ENCODE measurements at places on chromosomes 12 and 14. TPM values are rescaled to one million over a fixed set of nuclear protein-coding genes. Genes with fewer than 3 reads are reported as not detected.

DNA sequence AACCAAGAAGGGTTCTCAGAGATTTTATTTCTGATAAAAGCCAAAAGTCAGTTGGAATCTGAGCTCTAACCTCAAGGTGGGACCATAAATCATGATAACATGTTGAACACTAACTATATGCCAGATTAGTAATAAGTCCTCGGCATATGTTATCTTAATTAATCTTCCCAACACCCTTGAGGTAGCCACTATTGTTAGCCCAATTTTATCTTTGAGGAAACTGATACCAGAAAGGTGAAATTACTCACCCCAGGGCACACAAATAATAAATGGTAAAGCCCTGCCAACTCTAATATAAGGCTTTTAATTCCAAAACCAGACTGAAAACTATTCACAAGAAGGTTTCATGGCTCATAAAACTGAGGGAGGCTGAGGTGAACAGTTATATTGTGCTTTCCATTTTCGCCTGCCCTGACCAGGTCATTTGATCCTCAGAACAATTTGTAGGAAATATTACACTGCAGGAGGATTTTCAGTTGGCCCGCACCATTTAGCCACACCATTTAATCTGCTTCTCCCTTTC, 16.1 kb upstream of the NUAK1 start:
- H3K4me1 ChIP-seq = no peaks in the 10 kb centered on the region
- no peaks in the 10 kb centered on the region for H3K27me3 ChIP-seq
- no peaks in the 10 kb centered on the region for H3K36me3 ChIP-seq

- H3K36me3 ChIP-seq = no peaks in the 10 kb centered on the region
- no peak overlapping the region for H3K4me3 ChIP-seq
- no peaks in the 10 kb centered on the region for H3K27me3 ChIP-seq
- peak overlapping the region; percentile 73 for H3K27ac ChIP-seq
- peaks cover 22% of the 10 kb centered on the region for H3K4me1 ChIP-seq
Observed at GRCh38 chr14:105075379-105076295, 10.4 kb upstream of the GPR132 start.

GRCh38 chr14:50770586-50770985, 60.4 kb downstream of the NIN start:
- no peak for DNase-seq
- no peaks in the 10 kb centered on the region for H3K4me1 ChIP-seq
- H3K4me3 ChIP-seq = no peak overlapping the region
- H3K27ac ChIP-seq = no peak overlapping the region

DNA sequence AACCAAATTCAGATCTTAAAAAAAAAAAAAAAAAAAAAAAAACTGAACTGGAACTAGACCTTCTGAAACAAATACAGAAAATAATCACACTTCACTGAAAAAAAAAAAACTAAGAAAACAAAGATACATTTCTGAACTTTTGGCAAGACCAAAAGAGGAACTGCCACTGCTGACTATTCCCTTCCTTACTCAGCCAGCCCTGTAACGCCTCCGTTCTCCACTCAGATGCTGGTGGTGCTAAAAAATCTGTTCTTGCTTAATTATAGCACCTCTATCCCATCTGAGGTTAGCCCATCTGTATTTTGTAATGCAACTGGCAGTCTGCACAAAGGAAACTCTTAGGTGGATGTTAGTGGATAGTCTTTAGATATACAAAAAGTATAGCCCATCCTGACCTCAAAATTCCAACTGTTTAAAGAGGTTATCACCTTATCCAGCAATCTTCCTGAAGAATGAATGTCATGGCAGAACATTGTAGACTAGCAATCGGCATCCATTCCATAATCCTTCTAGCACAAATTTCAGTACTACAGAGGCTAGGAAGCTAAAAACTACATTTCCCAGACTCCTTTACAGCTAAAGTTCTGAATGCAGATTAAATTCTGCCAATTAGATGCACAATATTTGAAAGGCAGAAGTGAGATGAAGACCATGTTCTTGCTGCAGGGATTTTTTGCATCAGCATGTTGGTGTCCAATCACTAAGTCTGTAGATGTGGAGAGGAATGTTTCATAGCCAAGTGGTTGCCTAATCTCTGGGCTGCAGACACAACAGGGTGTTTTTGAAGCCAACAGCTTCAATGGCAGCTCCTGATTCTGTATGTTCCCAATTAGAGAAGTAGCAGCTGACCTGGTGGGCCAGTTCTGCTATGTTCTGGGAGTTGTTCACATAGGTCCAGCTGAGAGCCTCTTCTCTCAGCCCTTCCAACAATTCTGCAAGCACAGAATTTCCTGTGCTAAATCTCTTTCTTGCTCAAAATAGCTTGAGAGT, 5.7 kb downstream of the MAP3K9 start:
- peaks cover 20% of the 10 kb centered on the region for H3K27me3 ChIP-seq
- no peaks in the 10 kb centered on the region for H3K36me3 ChIP-seq
- DNase-seq = no peak
- no peaks in the 10 kb centered on the region for H3K4me1 ChIP-seq
- no peak overlapping the region for H3K27ac ChIP-seq

DNA sequence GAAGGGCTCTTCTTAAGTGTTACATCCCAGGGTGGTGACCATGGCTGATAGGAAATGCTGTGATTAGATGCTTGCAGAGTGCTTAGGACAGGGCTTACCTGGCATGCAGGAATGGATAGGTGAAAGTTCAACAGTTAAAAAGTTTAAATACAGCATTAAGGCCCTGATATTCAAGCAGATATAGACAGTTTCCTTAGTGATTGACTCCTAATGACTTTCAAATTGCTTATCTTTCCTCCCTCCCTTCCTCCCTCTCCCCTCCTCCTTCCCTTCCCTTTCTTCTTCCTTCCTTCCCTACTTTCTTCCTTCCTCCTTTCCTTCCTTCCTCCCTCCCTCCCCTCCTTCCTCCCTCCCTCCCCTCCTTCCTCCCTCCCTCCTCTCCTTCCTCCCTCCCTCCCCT, 244.6 kb upstream of the NOS1 start:
- no peaks in the 10 kb centered on the region for H3K36me3 ChIP-seq
- no peak overlapping the region for H3K4me3 ChIP-seq
- DNase-seq = no peak

DNA sequence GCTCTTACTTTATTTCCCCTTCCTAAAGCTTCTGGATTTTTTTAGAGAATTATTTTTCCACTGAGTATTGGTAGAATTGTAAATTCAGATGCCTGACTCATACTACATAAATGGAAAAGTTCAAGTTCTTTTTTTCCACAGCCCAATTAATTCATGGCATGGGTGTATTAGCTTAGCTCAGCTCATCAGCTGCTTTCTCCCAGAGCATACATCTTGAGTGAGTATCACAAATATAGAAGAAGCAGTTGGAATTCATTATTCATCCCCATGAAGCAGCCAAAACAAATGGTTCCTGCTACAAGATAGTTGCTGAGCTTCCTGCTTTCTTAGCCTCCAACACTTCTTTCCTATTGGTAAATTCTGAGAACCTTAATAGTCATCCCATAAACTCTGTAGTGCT, 105.1 kb downstream of the C12orf50 start:
- no peaks in the 10 kb centered on the region for H3K36me3 ChIP-seq
- H3K4me3 ChIP-seq = no peak overlapping the region
- no peaks in the 10 kb centered on the region for H3K27me3 ChIP-seq
- no peak overlapping the region for H3K27ac ChIP-seq

DNA sequence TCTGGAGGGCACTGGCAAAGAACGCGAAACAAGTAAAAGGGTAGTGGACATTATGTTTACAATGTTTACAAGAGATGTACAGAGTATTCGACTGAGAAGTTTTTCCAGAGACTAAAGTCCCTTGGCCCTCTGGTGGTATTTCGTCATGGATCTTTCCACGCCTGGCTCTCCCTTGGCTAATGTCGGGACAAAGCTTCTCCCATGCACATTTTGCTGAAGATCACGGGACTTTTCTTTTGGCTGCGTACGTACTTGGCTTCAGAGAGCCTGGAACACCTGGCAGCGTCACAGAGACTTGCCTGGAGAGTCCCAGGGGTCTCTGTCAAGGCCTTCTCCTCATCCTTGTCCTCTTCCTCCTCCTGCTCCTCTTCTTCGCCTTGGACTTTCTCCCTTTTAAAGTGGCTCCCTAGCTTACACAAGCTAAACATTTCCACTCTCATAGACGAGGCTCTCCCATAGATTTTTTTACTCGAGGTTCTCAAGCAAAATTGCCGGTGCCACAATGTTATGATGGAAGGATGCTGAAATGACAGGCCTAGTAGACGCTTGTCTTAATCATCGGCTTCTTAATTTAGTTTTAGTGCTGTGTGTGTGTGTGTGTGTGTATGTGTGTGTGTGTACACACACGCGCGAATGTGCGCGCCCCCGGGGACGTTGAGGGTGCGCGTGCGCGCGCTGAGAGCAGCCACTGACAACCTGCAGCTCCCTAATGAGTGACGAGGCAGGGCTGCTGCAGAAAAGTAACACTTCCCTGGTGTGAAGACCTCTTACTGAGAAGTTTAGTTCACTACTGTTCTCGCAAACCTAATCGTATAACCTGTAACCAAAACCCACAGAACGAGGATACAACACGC, 4.9 kb upstream of the FOXG1 start:
- H3K27me3 ChIP-seq = peaks cover 100% of the 10 kb centered on the region
- H3K4me3 ChIP-seq = no peak overlapping the region
- no peak for DNase-seq
- H3K27ac ChIP-seq = no peak overlapping the region
- H3K36me3 ChIP-seq = no peaks in the 10 kb centered on the region

DNA sequence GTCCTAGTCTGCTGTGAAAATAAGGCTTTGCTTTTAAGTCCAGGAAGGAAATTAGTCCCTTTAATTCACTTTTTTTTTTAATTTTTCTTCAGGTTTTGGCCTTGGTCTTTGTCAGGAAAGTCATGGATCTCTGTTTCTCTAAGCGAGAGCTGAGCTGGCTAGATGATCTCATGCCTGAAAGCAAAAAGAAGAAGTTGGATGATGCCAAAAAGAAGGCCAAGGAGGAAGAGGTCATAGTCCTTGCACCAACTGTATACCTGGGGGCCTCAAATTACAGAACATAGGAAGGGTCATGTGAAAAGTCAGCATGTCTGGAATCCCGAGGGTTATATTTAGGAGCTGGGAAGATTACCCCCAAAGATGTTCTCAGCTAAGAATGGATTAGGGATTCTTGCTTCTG, 72.3 kb downstream of the SLC4A8 start:
- no peaks in the 10 kb centered on the region for H3K27me3 ChIP-seq
- no peaks in the 10 kb centered on the region for H3K4me1 ChIP-seq
- no peaks in the 10 kb centered on the region for H3K36me3 ChIP-seq
- H3K27ac ChIP-seq = no peak overlapping the region

DNA sequence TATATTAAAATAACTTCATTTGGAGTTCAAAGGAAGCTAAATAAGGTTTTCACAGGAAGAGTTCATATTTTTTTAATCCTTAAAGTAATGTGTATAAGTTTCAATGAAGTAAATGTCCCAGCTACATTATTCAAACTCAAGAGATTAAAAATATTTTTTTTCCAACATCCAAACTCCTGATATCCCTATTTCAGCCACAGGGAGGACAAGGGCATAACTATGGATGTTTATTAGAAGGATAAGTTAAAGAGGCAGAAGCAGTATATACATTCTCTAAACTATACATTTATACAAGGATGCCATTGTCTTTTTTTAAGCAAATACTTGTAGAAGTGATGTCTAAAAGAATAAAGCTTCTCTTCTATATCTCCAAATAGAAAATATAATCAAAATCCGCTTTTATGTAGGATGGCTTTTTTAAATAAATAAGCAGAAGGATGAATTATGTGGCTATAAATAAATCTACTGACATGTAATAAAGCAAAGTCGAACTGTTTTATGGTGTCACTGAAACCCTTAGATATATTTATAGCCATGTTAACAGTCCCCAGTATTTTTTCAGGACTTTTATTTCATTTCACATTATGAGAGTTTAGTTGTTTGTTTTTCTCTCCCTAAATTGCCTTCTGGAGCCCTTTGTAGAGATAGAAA, 936.5 kb downstream of the DIO2 start:
- no peaks in the 10 kb centered on the region for H3K36me3 ChIP-seq
- no peak overlapping the region for H3K27ac ChIP-seq
- no peak for DNase-seq
- peaks cover 36% of the 10 kb centered on the region for H3K27me3 ChIP-seq
- H3K4me3 ChIP-seq = no peak overlapping the region
- no peaks in the 10 kb centered on the region for H3K4me1 ChIP-seq

GRCh38 chr14:93381644-93382043, 34.7 kb downstream of the COX8C start:
- DNase-seq = no peak
- H3K4me3 ChIP-seq = no peak overlapping the region
- no peaks in the 10 kb centered on the region for H3K36me3 ChIP-seq
- no peak overlapping the region for H3K27ac ChIP-seq
- H3K27me3 ChIP-seq = no peaks in the 10 kb centered on the region

DNA sequence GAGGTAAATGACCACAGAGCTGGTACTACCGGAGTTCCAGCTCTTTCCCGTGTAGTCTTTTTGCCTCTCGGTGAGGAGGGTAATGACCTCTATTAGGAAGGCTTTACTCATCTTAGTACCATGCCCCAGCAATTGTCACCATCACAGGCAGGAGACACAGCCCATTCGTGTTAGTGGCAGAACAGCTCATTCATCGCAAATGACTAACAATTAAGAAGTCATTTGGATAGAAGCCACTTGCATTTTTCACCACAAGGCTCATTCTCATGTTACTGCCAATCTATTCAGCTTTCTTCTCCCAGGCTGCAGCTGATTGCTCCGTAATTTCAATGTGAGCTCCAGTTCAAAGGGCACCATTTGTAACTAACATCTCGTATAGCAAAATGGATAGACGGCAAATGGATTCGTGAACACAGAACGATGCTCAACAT, 718.8 kb upstream of the TMEM132C start:
- no peaks in the 10 kb centered on the region for H3K27me3 ChIP-seq
- no peak overlapping the region for H3K27ac ChIP-seq
- DNase-seq = no peak
- H3K4me3 ChIP-seq = no peak overlapping the region
- no peaks in the 10 kb centered on the region for H3K4me1 ChIP-seq

- H3K4me3 ChIP-seq = no peak overlapping the region
- peak overlapping the region; percentile 24 for H3K27ac ChIP-seq
- peaks cover 34% of the 10 kb centered on the region for H3K4me1 ChIP-seq
- peak; percentile 34 for DNase-seq
- H3K27me3 ChIP-seq = no peaks in the 10 kb centered on the region
Observed at GRCh38 chr12:2198005-2198501, 145.3 kb downstream of the CACNA1C start.

- no peaks in the 10 kb centered on the region for H3K36me3 ChIP-seq
- H3K4me3 ChIP-seq = no peak overlapping the region
- H3K27ac ChIP-seq = no peak overlapping the region
- peaks cover 15% of the 10 kb centered on the region for H3K4me1 ChIP-seq
- DNase-seq = no peak
Observed at GRCh38 chr14:77011245-77011644, 17.3 kb downstream of the IRF2BPL start.

- DNase-seq = no peak
- H3K27ac ChIP-seq = no peak overlapping the region
Observed at GRCh38 chr12:5171701-5172100, 128.0 kb downstream of the KCNA5 start.

- H3K4me3 ChIP-seq = no peak overlapping the region
- H3K27me3 ChIP-seq = no peaks in the 10 kb centered on the region
- H3K27ac ChIP-seq = no peak overlapping the region
- no peaks in the 10 kb centered on the region for H3K36me3 ChIP-seq
- DNase-seq = no peak
Observed at GRCh38 chr14:23114669-23115038, 4.4 kb downstream of the CEBPE start.

GRCh38 chr12:5059358-5059757, 15.7 kb downstream of the KCNA5 start:
- DNase-seq = no peak
- no peaks in the 10 kb centered on the region for H3K27me3 ChIP-seq
- no peaks in the 10 kb centered on the region for H3K36me3 ChIP-seq
- no peak overlapping the region for H3K27ac ChIP-seq

The DEPDC4 gene
- total RNA-seq = 1.3 TPM

The SERPINA1 gene
- total RNA-seq = 1.7 TPM

The CBLN3 gene
- 0.48 TPM for total RNA-seq

The KLHDC1 gene
- 7.4 TPM for total RNA-seq

The SCN8A gene
- total RNA-seq = 0.25 TPM

The AKAP3 gene
- total RNA-seq = 3.3 TPM

The GALNT4 gene
- total RNA-seq = 4.0 TPM
